ENCODE measurements at places on chromosomes 5 and 9.

DNA sequence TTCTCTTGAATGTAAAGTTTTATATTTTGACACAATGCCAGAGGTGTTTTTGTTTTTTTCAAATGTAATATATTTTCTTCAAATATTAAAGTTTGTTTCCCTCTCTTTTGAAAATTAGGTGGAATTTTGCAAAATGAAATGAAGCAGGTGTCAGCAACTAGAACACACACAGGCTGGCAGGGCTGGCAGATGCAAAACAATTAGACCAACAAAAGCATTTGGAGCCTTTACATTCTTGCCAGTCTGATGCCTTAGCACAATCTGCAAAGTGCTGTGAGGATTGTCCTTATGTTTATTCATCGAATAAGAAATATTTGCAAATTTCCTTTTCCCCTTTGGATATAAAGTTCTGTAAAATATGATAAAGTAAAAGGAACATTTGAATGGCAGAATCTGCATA lies 1063.9 kb downstream of the CDH9 start:
- no peak for DNase-seq

- no peak for DNase-seq
Observed at GRCh38 chr9:126071076-126071750, 255.4 kb upstream of the MVB12B start.

- no peak for DNase-seq
Observed at GRCh38 chr5:137896560-137896959, 7.3 kb downstream of the PKD2L2 start.

GRCh38 chr5:38164776-38165399 lies 93.5 kb upstream of the EGFLAM start:
- no peak for DNase-seq

DNA sequence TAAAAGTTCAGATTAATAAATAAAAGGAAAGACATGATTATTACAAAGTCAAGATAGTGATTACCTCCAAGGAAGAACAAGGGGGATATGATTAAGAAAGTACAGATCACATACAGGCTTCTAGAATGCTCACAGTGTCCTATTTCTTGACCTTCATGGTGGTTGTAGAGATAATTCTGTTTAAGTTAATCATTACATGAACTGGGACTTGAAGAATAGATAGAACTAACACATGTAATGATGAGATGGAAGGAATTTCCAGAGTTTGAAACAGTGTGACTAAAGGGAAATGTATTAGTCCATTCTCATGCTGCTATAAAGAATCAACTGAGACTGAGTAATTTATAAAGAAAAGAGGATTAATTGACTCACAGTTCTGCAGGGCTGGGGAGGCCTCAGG lies 72.7 kb downstream of the LURAP1L start:
- no peak for DNase-seq

GRCh38 chr5:87020099-87020934 lies 247.4 kb upstream of the RASA1 start:
- no peak for DNase-seq

GRCh38 chr5:1411099-1411498 lies 34.1 kb downstream of the SLC6A3 start:
- DNase-seq, result no peak
